ENCODE measurements at places on chromosomes 11 and 22.

GRCh38 chr22:49735411-49735900, 92.2 kb downstream of the BRD1 start:
- no peak for DNase-seq

GRCh38 chr11:98531576-98531975, 489.2 kb upstream of the CNTN5 start:
- no peak for DNase-seq

DNA sequence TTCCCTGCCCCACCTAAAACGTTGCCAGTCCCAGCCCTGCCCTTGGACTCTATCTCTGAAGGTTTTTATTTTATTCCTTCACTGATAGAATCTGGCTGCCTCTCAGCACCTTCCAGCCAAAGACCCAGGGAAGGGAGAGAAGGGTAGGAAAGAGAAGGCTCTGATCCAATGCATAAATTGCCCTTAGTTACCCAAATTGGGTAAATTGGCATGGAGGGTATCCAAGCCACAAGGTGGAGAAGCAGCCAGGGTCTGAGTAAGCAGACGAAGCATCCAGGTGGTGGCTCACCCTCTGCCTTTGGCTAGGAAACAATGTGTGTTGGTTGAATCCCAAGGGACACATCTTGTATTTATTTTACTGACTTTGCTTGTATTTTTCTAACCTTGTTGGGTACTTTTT, 89.0 kb downstream of the FEZ1 start:
- no peak for DNase-seq

DNA sequence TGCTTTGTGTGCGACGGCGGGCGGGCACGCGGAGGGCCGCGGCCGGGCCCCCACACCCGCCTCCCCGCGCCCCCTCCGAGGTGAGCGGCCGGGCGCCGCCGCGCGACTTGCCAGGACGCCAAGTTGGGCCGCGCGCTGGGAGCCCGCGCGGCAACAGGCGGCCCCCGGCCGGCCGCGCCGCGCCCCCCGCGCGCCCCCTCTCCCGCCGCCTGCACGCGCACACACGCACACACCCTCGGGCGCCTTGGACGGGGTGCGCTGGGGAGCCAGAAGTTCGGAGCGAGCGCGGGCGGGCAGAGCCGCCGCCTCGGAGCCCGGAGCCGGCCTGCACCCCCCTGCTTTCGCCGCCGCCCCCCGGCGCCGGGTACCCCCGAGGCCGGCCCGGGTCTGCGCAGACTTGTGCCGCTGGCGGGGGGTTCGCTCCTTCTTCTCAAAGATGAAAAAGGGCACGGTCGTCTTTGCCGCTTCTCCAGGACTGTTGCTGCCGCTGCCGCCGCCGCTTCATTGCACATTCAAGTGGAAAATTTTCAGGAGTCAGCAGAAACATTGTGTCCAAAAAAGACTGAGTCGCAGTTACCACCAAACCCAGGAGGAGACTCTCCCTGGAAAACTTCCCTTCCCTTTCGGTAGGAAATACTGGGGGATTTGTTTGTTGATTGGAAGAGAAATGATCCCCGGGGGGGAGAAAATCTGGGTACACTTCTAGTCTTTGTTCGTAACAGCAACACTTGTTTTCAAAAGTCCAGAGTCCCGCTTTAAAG, 895 bp downstream of the TEAD1 start:
- no peak for DNase-seq

Data from activated T-helper 1 cell treated with anti-CD3 and anti-CD28 coated beads, Interleukin-2, amount 50 U/mL, for 16 hours (primary cell).